ENCODE measurements at places on chromosomes 5 and 9. TPM values are rescaled to one million over a fixed set of nuclear protein-coding genes. Genes with fewer than 3 reads are reported as not detected.

DNA sequence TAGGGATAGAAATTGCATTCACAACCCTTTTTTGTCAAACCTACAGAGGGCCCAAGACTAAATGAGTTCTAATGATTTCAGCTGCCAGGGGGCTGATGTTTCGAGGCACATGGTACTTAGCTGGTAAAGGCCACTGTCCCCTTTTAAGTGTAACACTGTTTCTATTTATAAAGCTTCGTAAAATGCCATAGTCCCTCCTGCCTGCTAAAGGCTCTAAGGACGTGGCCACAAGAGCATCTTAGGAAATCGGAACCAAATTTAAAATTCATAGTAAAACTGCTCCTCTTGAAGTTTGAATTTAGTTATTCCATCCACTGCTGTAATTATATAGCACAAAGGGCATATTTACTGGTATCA, 170.3 kb upstream of the WWC1 start:
- H3K4me1 ChIP-seq: no peaks in the 10 kb centered on the region
- no peak overlapping the region for H3K4me3 ChIP-seq
- H3K27me3 ChIP-seq: no peaks in the 10 kb centered on the region
- no peak for DNase-seq
- no peak overlapping the region for H3K27ac ChIP-seq
- H3K36me3 ChIP-seq: no peaks in the 10 kb centered on the region

The CANX gene
- 477 TPM for total RNA-seq

The SLC46A2 gene
- not detected for total RNA-seq

The PCDHGC3 gene
- 12.5 TPM for total RNA-seq

The ZFYVE16 gene
- 11.6 TPM for total RNA-seq

- H3K36me3 ChIP-seq: no peaks in the 10 kb centered on the region
- no peak overlapping the region for H3K4me3 ChIP-seq
- no peaks in the 10 kb centered on the region for H3K4me1 ChIP-seq
- no peaks in the 10 kb centered on the region for H3K27me3 ChIP-seq
Measured at GRCh38 chr5:61097465-61097864, 64.8 kb downstream of the SMIM15 start.

DNA sequence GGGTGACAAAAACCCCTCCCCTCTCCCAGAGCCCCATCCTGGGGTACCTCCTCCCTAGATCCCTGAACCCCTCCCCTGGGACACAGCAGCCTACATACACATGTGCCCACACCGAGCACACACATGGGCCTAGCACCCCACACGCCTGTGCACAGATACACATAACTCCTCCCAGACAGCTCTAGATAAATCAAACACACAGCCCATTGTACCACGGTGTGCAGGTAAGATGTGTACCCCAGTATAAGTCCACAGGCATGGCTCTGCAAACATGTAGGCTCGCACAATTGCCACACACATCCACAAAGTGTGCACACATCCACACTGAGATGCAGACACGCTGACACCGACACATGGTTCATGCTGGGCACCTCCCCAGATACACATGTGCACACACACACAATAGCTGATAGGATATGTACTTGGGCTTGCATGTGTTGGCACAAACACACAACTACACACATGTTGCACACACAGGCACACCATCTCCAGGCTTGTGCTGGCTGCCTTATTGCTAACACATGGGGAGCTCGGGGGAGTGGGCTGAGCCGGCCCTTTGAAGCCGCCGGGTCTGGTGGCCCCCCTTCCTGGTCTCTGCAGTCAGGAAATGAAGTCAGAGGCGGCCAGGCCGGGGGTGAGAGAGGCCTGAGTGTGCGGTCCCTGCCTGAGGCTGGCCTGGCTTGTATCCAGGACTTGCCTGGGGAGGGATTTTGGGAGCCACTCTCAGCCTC, 30.2 kb downstream of the GOLGA2 start:
- no peaks in the 10 kb centered on the region for H3K36me3 ChIP-seq
- H3K27ac ChIP-seq: no peak overlapping the region
- no peaks in the 10 kb centered on the region for H3K4me1 ChIP-seq
- no peaks in the 10 kb centered on the region for H3K27me3 ChIP-seq
- DNase-seq: no peak

- H3K36me3 ChIP-seq: no peaks in the 10 kb centered on the region
- H3K27me3 ChIP-seq: no peaks in the 10 kb centered on the region
- DNase-seq: no peak
- H3K4me3 ChIP-seq: no peak overlapping the region
Measured at GRCh38 chr5:39588179-39588578, 163.4 kb upstream of the DAB2 start.

- no peak overlapping the region for H3K27ac ChIP-seq
- H3K4me1 ChIP-seq: no peaks in the 10 kb centered on the region
- no peak overlapping the region for H3K4me3 ChIP-seq
- H3K36me3 ChIP-seq: no peaks in the 10 kb centered on the region
- no peak for DNase-seq
Measured at GRCh38 chr5:135971701-135972100, 16.9 kb upstream of the LECT2 start.

The ZNG1A gene
- 19.1 TPM for total RNA-seq

DNA sequence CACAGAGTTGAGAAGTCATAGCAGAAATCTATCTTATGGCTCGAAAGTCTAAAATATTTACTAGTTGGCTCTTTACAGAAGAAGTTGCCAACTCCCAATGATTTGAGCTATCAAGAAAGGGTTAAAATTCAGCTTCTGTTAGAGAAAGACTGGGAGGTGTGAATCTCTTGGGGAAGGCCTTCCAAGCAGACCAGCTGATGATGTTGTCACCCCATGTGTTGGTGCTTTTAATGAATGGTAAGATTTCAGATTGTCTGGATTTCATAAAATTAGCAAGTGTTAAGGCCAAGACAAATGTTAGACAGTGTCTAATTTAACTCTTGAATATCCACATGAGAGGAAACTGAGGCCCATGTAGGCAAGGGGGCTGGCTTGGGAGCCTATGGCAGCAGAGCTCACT, 63.9 kb downstream of the PPARGC1B start:
- H3K27me3 ChIP-seq: no peaks in the 10 kb centered on the region
- no peak overlapping the region for H3K27ac ChIP-seq
- DNase-seq: no peak
- no peak overlapping the region for H3K4me3 ChIP-seq
- no peaks in the 10 kb centered on the region for H3K36me3 ChIP-seq
- H3K4me1 ChIP-seq: peaks cover 9% of the 10 kb centered on the region

The PRDM9 gene
- not detected for total RNA-seq

- no peak overlapping the region for H3K4me3 ChIP-seq
- no peak for DNase-seq
- H3K4me1 ChIP-seq: no peaks in the 10 kb centered on the region
- no peaks in the 10 kb centered on the region for H3K27me3 ChIP-seq
- H3K27ac ChIP-seq: no peak overlapping the region
- H3K36me3 ChIP-seq: no peaks in the 10 kb centered on the region
Measured at GRCh38 chr9:127291246-127291778, 26.7 kb downstream of the GARNL3 start.

- no peaks in the 10 kb centered on the region for H3K4me1 ChIP-seq
- no peaks in the 10 kb centered on the region for H3K27me3 ChIP-seq
- no peak overlapping the region for H3K27ac ChIP-seq
Measured at GRCh38 chr5:8184455-8185063, 315.6 kb downstream of the MTRR start.

GRCh38 chr9:108851138-108851537, 4.6 kb downstream of the ACTL7B start:
- no peaks in the 10 kb centered on the region for H3K27me3 ChIP-seq
- H3K4me1 ChIP-seq: no peaks in the 10 kb centered on the region
- H3K36me3 ChIP-seq: no peaks in the 10 kb centered on the region
- no peak for DNase-seq
- no peak overlapping the region for H3K4me3 ChIP-seq

GRCh38 chr5:94433397-94434163, 184.8 kb downstream of the KIAA0825 start:
- peaks cover 7% of the 10 kb centered on the region for H3K4me1 ChIP-seq
- peak overlapping the region; percentile 70 for H3K27ac ChIP-seq
- DNase-seq: no peak
- H3K4me3 ChIP-seq: no peak overlapping the region
- H3K36me3 ChIP-seq: peaks cover 7% of the 10 kb centered on the region

The CCL21 gene
- 11.3 TPM for total RNA-seq

The APBA1 gene
- total RNA-seq: 2.5 TPM

GRCh38 chr5:140349244-140349643, 2.8 kb upstream of the HBEGF start:
- H3K36me3 ChIP-seq: no peaks in the 10 kb centered on the region
- H3K4me1 ChIP-seq: peaks cover 16% of the 10 kb centered on the region
- H3K4me3 ChIP-seq: no peak overlapping the region
- no peak for DNase-seq
- H3K27ac ChIP-seq: no peak overlapping the region
- no peaks in the 10 kb centered on the region for H3K27me3 ChIP-seq

The ALDOB gene
- total RNA-seq: 408 TPM

GRCh38 chr5:134813827-134814226, 31.9 kb upstream of the C5orf24 start:
- peaks cover 1% of the 10 kb centered on the region for H3K36me3 ChIP-seq
- no peak overlapping the region for H3K4me3 ChIP-seq
- H3K27me3 ChIP-seq: no peaks in the 10 kb centered on the region
- no peak overlapping the region for H3K27ac ChIP-seq
- H3K4me1 ChIP-seq: no peaks in the 10 kb centered on the region

DNA sequence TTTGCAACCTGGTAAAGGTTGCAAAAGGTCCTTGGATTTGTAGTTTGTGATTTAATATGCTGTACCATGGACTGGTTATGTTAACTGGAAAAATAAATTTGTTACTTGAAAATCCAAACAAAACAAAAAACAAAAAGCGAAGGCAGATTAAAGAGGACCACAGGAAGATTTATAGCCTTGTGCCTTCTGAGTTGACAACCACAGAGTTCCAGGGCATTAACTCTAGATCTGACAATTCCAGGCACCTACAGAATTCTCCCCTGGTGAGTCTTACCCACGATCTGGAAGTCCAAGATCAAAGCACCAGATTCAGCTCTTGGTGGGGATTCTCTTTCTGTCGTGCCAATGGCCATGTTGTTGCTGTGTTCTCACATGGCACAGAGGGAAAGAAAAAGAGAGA, 107.9 kb upstream of the SELENOP start:
- no peaks in the 10 kb centered on the region for H3K27me3 ChIP-seq
- DNase-seq: no peak
- H3K27ac ChIP-seq: no peak overlapping the region
- H3K36me3 ChIP-seq: no peaks in the 10 kb centered on the region
- no peak overlapping the region for H3K4me3 ChIP-seq

The CCL28 gene
- total RNA-seq: 22.7 TPM

- DNase-seq: no peak
- H3K36me3 ChIP-seq: no peaks in the 10 kb centered on the region
- H3K4me1 ChIP-seq: peaks cover 62% of the 10 kb centered on the region
- peak overlapping the region; percentile 97 for H3K27ac ChIP-seq
Measured at GRCh38 chr5:95729115-95730010, 1.8 kb upstream of the RHOBTB3 start.

DNA sequence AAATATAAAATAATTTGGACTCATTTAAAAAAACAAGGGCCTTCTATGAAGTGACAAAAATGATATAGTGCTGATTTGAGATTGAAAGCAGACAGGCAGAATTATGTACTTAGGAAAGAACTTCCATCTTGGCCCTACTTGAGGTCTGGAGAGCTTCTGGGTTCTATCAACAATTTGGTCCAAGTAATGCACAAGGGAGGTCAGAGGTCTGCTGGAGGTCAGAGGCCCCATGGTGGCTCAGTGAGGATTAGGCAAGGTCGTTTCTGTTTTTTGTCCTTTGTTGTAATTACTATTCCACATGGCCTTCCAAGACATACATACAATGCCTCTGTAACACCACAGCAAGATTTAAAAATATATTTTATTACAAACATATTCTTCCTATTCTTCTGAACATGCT, 37.2 kb downstream of the NUDT12 start:
- H3K4me3 ChIP-seq: no peak overlapping the region
- H3K27ac ChIP-seq: no peak overlapping the region
- H3K4me1 ChIP-seq: peaks cover 10% of the 10 kb centered on the region
- DNase-seq: no peak

DNA sequence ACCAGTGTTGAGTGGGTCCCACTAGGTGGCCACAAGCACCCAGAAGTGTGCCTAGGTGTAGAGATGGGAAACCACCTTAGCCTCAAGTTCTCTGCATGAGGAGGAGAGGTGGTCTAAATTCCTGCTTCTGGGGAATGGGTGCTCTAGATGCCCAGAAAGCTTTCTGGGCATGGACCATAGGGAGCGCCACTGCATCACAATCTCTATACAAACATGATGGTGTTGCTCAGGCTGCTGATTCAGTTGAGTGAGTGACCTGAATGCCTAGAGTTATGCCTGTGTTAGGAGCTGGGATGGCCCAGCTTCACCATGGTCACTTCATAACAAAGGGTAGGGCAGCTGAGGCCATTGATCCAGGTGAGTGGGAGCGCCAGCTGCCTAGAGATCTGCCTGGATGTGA, 667.9 kb upstream of the ARRDC3 start:
- H3K36me3 ChIP-seq: no peaks in the 10 kb centered on the region
- no peak for DNase-seq
- no peak overlapping the region for H3K4me3 ChIP-seq
- no peaks in the 10 kb centered on the region for H3K4me1 ChIP-seq
- H3K27me3 ChIP-seq: no peaks in the 10 kb centered on the region

All from pancreas (tissue), 10 donors.